ENCODE measurements at places on chromosomes 1 and 21. TPM values are rescaled to one million over a fixed set of nuclear protein-coding genes. Genes with fewer than 3 reads are reported as not detected.

Gene FCGR3A
- polyA plus RNA-seq, result 7.7 TPM

Gene FCMR
- 2.6 TPM for polyA plus RNA-seq

Gene PCBP3
- polyA plus RNA-seq, result 2.4 TPM

Gene RHBDL2
- polyA plus RNA-seq, result 0.19 TPM

Gene RBM11
- 5.5 TPM for polyA plus RNA-seq

Gene AK5
- polyA plus RNA-seq, result 0.50 TPM

Gene TNFSF4
- polyA plus RNA-seq, result 1.2 TPM

Gene HRNR
- polyA plus RNA-seq, result not detected

Gene HSPA6
- polyA plus RNA-seq, result 1.4 TPM

Gene TBCE
- 13.7 TPM for polyA plus RNA-seq

Gene NBPF19
- polyA plus RNA-seq, result 11.9 TPM

Gene LCE1F
- not detected for polyA plus RNA-seq

Data from ovary (tissue), 10 donors.